ENCODE measurements at places on chromosomes 6 and 20. TPM values are rescaled to one million over a fixed set of nuclear protein-coding genes. Genes with fewer than 3 reads are reported as not detected.

DNA sequence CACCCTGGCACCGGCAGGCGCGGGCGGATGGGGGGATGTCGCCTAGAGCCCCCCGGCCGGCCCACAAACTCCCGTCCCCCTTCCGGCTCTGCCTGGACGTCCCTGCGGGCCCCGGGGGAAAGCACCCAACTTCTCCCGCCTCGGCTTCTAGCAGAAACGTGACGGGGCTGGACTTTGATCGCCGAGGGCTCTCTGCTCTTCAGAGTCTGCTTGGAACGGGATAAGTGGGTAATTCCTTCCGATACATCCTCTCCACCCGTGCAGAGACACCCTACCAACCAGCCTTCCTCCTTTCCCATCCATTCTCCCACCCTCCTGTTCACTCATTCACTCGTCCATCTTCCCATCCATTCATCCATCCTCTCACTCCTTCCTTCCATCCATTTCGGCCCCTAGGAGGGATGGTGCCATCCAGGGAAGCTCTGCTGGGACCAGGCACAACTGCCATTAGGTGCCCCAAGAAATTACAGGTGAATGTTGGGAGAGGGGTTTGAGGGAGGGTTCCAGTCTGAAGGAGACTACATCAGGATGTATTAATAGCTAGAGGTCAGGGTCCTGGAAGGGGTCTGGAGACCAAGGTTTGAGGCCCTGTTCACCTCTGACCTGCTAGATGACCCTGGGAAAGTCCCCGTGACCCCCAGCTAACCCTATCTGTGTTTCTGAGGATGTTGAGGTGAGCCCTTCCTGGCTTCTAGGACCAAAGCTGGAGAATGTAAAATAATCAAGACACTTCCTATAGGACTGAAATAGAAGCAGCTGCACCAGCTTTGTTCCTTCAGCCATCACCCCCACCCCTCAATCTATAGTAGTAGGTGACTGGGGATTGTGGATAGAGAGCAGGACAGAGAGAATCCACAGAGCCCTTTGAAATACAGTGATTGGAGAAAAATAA is 538 bp downstream of the TTLL9 start:
- H3K27me3 ChIP-seq, result peaks cover 30% of the 10 kb centered on the region
- no peaks in the 10 kb centered on the region for H3K36me3 ChIP-seq
- DNase-seq, result no peak
- peak overlapping the region; percentile 18 for H3K4me3 ChIP-seq
- peak overlapping the region; percentile 23 for H3K27ac ChIP-seq

DNA sequence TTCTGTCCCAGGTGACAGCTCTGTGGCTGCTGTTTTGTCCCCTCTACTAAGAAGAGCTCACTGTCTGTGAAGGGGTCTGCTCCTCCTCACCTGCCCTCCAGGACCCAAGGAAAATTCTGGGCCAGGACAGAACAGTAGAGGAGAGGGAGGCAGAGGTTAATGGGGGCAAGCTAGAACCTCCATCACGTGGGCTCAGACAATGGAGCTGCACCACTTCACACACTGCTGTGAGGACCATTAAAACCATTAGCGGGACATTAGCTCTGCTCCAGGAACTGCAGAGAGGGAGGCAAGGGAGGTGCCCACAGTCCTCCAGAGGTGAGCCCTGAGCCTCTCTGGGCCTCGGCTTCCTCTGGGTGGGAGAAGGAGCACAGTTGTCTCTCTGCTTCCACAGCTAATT is 78.4 kb downstream of the NOL4L start:
- DNase-seq, result no peak
- H3K4me3 ChIP-seq, result no peak overlapping the region
- no peaks in the 10 kb centered on the region for H3K27me3 ChIP-seq
- H3K36me3 ChIP-seq, result peaks cover 22% of the 10 kb centered on the region
- peak overlapping the region; percentile 31 for H3K27ac ChIP-seq
- peaks cover 71% of the 10 kb centered on the region for H3K4me1 ChIP-seq

- H3K36me3 ChIP-seq, result no peaks in the 10 kb centered on the region
- peak overlapping the region; percentile 49 for H3K4me3 ChIP-seq
- peaks cover 65% of the 10 kb centered on the region for H3K27me3 ChIP-seq
- DNase-seq, result no peak
These were observed 1.1 kb upstream of the FOXQ1 start for GRCh38 chr6:1310628-1311399.

DNA sequence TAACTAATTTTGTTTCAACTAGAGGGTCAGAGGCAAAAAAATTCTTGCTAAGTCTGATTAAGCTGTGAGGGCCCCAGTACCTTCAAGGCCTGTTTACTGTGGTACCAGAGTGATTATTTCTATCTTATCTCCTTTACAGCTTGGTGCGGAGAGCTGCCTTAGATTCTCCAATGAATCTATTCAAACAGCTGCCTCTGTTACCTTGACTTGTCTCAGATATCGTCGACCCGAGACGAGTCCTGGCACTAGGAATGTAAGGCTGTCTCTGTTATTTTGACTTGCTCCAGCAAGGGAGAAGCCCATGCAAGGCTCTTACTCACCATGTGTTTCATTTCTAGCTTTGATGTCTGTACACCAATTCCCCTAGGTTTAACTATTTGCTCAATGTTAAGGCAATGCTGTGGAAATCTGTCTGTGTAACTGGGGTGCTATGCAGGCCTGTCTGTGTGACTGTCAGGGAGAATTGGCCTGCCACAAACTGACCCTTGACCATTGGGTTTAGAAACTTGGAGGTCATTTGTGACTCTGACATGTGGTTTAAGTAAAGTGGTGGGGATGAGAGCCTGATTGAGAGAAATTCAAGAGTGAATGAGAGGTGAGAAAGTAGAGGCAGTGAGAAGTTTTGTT is 10.4 kb upstream of the FKBPL start:
- H3K36me3 ChIP-seq, result no peaks in the 10 kb centered on the region
- H3K27ac ChIP-seq, result no peak overlapping the region
- no peak for DNase-seq
- no peaks in the 10 kb centered on the region for H3K4me1 ChIP-seq
- H3K4me3 ChIP-seq, result no peak overlapping the region
- H3K27me3 ChIP-seq, result no peaks in the 10 kb centered on the region

DNA sequence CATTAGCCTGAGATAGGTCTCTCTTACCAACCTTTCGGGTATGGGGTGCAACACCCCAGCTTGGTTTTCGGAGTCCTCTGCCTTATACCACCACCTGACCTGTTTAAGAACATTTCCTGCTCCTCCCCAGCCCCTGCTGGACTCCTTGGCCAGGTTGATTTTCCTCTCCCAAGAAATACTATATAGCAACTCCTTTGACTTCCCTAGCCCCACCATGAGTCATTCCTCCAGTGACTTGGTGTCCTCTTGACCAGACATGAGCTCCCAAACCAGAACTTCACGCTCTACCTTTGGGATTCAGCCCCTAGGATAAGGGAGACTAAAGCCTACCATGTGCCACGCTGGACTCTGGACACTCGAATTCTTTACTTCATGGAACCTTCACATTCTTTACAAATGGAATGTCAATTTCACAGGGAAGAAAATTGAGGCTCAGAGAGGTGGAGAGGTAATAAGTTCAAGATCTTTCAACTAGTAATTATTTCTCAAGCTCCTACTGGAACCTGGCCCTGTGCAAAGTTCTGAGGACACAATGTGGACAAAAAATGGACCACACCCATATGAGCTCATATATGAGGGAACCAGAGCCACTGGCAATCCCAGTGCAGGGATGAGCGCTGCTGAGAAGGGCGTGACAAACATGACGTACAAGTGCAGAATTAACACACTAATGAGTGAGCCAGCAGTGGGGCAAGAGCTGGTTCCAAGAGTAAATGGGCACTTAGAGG is 48.2 kb downstream of the SIRPA start:
- no peaks in the 10 kb centered on the region for H3K4me1 ChIP-seq
- no peak overlapping the region for H3K27ac ChIP-seq
- no peak overlapping the region for H3K4me3 ChIP-seq

DNA sequence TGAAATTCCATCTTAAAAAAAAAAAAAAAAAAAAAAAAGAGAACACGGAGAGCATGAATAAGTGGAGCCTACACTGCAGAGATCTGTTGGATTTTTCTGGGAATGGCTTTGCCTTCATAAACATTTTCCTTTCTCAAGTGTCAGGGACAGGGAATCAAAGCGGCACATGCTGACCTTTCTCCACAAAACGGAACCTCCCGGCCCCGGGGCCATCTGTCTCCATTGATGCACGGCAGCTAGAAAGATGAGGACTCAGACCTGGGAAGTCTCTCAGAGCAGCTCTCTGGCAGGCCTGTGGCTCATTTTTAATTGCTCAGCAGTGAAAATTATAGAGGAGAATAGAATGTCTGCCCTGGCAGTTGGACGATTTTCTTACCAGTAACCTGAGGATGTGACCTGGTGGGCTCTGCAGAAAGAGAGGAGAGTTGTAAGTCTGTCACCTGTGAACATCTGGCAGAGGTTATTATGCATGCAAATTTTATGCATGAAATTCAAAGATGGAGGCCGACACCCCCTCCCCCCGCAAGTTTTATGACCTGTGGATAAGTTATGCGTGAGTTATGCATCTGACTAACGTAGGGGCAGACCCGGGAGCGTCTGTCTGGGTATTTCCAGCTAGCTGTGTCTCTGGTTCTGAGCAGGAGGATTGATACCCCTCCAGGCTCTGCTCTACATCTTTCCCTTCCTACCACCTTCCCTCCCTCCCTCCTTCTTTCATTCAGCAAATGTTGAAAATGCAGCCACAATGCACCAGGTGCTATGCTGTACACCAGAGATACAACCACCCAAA is 352.5 kb downstream of the CDH26 start:
- no peaks in the 10 kb centered on the region for H3K27me3 ChIP-seq
- no peaks in the 10 kb centered on the region for H3K36me3 ChIP-seq
- H3K4me3 ChIP-seq, result no peak overlapping the region
- no peak overlapping the region for H3K27ac ChIP-seq

- no peak for DNase-seq
- H3K27ac ChIP-seq, result no peak overlapping the region
- peaks cover 20% of the 10 kb centered on the region for H3K27me3 ChIP-seq
- H3K36me3 ChIP-seq, result no peaks in the 10 kb centered on the region
These were observed 20.5 kb upstream of the ZNF133 start for GRCh38 chr20:18267815-18268214.

GRCh38 chr6:106168097-106168888 is 82.2 kb downstream of the PRDM1 start:
- peaks cover 56% of the 10 kb centered on the region for H3K4me1 ChIP-seq
- H3K4me3 ChIP-seq, result no peak overlapping the region
- H3K27me3 ChIP-seq, result peaks cover 6% of the 10 kb centered on the region
- no peaks in the 10 kb centered on the region for H3K36me3 ChIP-seq

- DNase-seq, result no peak
- H3K36me3 ChIP-seq, result no peaks in the 10 kb centered on the region
- H3K27me3 ChIP-seq, result peaks cover 5% of the 10 kb centered on the region
- H3K4me3 ChIP-seq, result no peak overlapping the region
- H3K4me1 ChIP-seq, result peaks cover 14% of the 10 kb centered on the region
These were observed 15.7 kb upstream of the EIF2S2 start for GRCh38 chr20:34127792-34128191.

DNA sequence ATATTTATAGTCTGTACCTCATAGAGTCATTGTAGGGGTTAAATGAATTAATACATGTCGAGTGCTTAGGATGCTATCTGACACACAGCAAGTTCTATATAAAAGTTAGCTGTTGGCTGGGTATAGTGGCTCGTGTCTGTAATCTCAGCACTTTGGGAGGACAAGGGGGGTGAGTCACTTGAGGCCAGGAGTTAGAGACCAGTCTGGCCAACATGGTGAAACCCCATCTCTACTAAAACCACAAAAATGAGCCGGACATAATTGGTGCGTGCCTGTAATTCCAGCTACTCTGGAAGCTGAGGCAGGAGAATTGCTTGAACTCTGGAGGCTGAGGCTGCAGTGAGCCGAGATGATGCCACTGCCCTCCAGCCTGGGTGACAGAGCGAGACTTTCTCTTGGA is 222.9 kb downstream of the UBE3D start:
- no peaks in the 10 kb centered on the region for H3K4me1 ChIP-seq
- no peaks in the 10 kb centered on the region for H3K36me3 ChIP-seq
- no peak for DNase-seq
- H3K27ac ChIP-seq, result no peak overlapping the region

DNA sequence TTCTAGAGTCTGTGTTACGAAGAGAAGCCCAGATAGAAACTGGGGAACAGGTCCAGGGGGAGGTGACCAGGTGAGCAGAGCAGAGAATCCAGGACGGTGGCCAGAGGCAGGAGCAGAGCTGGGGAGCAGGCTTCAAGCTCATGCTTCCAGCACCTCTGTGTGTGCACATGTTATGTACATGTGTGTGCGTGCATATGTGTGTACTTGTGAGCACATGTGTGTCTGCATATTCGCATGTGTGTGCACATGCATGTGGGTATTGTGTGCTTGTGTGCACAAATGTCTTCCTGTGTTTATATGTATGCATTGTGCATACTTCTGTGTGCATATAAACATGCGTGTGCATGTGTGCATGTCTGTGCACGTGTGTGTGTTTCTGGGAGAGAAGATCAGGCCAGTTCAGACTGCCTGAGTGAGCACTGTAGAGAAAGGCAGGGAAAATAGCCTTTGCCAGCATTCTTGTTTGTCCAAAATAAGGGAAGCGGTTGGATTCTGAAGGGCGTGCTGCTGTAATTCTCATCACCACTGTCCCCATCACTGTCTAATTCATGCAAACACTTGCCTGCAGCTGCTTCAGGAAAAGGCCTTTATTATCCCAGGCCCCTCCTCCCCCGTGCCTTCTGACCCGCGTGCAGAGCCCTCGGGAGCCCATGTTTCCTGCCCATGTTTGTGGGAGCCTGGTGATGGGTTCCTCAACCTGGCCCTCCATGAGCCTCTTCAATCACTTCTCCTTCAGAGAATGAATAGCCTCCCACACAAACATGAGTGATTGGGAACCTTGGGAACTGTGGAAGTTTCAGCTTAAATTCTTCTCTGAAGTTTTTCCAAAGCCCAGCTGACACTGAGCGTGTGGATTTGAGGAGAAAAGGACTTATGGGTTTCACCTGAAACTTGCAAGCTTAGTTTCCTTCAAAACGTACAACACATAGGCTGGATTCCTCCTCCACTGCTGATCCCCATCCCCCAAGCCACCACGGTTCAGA is 161.7 kb upstream of the AFDN start:
- no peaks in the 10 kb centered on the region for H3K36me3 ChIP-seq
- H3K27me3 ChIP-seq, result peaks cover 4% of the 10 kb centered on the region
- no peak overlapping the region for H3K27ac ChIP-seq

The ZNF165 gene
- 4.6 TPM for total RNA-seq

The HLA-DRB1 gene
- 12.7 TPM for total RNA-seq

The TIAM2 gene
- 12.0 TPM for total RNA-seq

The CTNNBL1 gene
- total RNA-seq, result 93.4 TPM
